ENCODE measurements at places on chromosomes 7 and 10.

- DNase-seq = no peak
Measured at GRCh38 chr7:101705331-101705730, 76.2 kb upstream of the MYL10 start.

GRCh38 chr7:127411176-127411575, 18.7 kb upstream of the ZNF800 start:
- DNase-seq = no peak

GRCh38 chr10:29181936-29182335, 106.9 kb upstream of the LYZL1 start:
- no peak for DNase-seq

- no peak for DNase-seq
Measured at GRCh38 chr10:110751850-110752249, 107.7 kb downstream of the RBM20 start.

DNA sequence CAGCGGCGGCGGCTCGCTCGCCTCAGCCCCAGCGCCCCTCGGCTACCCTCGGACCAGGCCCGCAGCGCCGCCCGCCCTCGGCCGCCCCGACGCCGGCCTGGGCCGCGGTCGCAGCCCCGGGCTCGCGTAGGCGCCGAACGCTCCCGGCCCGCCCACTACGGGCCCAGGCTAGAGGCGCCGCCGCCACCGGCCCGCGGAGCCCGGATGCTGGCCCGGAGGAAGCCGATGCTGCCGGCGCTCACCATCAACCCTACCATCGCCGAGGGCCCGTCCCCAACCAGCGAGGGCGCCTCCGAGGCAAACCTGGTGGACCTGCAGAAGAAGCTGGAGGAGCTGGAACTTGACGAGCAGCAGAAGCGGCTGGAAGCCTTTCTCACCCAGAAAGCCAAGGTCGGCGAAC, 18.2 kb upstream of the TSPAN33 start:
- DNase-seq = no peak

- no peak for DNase-seq
Measured at GRCh38 chr10:61627266-61627665, 35.5 kb upstream of the CABCOCO1 start.

DNA sequence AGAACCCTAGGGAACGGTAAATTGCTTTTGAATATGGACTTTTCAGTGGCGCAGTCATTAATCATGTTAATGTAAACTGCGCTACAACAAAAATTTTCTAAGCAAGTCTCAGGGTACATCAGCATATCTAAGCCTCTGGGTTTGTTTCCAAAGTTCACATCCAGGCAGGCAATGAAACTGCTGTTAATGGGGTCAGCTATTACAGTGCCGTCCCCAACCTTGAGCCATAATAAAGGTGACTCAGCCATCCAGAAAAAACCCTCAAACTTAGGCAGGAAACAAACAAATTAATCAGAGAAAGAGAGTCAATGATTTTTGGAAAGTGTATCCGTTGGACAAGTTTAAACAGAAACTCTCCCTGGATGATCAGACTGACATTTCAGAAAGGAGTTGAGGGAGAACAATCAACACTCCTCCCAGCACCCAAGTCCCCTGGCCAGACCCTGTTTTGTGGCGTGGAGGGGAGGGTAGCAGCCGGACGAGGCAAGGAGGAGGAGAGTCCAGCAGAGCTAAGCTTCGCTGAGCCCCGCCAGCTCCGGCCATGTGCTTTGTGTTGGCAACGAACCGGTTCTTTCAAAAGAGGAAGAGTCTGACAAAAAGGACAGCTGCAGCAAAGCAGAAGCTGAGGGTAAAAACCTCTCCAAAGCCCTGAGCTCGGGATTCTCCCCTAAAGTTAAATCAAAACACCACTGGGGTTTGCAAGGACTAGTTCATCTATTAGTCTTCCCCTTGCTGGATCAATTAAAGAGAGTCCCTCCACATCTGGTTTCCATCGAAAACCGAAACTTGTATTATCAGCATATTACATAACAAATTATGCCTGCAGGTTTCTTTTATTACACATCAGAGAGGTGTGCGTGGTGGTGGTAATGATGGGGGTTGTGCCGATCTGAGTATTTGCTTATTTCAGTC, 3.6 kb downstream of the FAM53B start:
- DNase-seq = peak; percentile 52
